ENCODE measurements at places on chromosomes 16 and 17.
A peak's percentile ranks its signal among the peaks of the same experiment; 100 is the strongest.

GRCh38 chr16:21654881-21655280 is 2.5 kb upstream of the IGSF6 start:
- DNase-seq, result no peak

GRCh38 chr17:74715144-74715543 is 2.4 kb upstream of the CD300LF start:
- no peak for DNase-seq

DNA sequence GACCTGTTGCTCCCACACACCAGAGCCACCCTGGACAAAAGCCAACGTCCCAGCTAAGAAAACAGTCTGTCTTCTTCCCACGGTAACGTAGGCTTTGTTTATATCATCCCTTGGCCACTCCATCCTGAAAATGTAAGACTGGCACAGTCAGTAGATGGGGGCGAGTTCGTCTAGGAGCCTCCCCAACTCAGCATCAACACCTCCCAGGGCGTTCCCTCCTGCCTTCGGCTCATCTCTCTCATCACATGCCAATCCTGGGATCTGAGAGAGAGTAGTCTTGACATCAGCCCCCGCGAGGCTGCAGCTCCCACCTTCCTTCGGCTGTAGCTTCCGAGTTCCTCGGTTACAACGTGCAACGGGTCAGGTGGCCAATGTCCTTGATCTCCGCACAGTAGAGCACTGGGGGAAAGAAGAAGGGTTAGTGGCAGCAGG is 894 bp downstream of the RNF227 start:
- no peak for DNase-seq

GRCh38 chr16:16009401-16009800 is 60.0 kb downstream of the ABCC1 start:
- DNase-seq, result no peak

- no peak for DNase-seq
Observed at GRCh38 chr17:61158376-61158775, 241.3 kb upstream of the TBX2 start.

DNA sequence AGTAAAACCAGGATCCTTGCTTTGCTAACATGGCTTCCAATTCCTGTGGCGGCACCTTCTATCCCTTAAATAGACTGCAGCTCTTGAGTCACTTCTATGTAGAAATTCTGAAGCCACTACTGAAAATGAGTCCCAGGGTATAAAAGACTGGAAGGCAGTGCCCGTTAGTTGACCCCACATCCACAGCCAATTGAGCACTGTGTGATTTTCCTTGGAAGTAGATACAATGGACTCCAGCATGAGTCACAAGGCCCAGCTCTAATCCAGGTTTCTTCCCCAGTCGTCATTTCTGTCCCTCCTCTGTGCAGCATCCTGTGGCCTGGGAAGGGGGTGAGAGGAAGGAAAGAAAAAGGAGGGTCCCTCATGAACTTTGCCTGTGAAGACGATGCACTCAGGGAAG is 69.5 kb downstream of the HLF start:
- DNase-seq, result no peak

DNA sequence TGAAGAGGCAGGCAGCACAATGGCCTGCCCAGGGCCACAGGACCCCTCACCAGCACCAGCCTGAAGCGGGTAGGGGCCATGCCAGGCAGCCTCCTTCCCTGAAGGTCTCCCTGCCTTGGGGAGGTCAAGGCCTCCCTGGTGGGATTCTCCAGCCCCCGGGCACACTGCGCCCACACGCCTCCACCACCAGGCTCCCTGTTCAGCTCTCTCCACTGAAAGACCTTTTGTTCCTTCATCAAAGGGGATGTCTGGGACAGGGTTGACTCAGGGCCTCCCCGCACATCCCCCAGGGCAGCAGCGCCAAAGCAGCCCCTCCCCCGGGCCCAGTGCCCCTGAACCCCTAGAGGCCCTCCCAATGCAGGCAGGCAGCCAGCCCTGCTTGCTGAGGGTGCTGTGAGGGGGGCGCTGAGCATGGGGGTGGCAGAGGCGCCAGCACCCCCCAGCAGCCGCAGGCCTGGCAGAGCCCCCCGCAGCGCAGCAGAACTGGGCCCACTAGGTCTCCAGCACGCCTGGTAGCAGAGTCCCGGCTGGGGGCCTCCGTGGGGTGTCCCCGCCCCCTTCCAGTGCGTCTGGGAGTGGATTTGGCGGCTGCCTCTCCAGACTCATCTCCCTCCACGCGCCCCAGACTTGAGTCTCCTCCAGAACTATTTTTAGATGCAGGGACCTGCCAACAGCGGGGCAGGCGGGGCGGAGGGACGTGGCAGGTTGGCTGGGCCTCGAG is 13.1 kb downstream of the BCAR1 start:
- DNase-seq, result peak; percentile 88

GRCh38 chr17:56495556-56495955 is 97.9 kb upstream of the NOG start:
- DNase-seq, result no peak

GRCh38 chr17:56744721-56745120 is 89.0 kb downstream of the C17orf67 start:
- no peak for DNase-seq

- peak; percentile 41 for DNase-seq
Observed at GRCh38 chr17:77125432-77125901, 15.3 kb upstream of the SEC14L1 start.

DNA sequence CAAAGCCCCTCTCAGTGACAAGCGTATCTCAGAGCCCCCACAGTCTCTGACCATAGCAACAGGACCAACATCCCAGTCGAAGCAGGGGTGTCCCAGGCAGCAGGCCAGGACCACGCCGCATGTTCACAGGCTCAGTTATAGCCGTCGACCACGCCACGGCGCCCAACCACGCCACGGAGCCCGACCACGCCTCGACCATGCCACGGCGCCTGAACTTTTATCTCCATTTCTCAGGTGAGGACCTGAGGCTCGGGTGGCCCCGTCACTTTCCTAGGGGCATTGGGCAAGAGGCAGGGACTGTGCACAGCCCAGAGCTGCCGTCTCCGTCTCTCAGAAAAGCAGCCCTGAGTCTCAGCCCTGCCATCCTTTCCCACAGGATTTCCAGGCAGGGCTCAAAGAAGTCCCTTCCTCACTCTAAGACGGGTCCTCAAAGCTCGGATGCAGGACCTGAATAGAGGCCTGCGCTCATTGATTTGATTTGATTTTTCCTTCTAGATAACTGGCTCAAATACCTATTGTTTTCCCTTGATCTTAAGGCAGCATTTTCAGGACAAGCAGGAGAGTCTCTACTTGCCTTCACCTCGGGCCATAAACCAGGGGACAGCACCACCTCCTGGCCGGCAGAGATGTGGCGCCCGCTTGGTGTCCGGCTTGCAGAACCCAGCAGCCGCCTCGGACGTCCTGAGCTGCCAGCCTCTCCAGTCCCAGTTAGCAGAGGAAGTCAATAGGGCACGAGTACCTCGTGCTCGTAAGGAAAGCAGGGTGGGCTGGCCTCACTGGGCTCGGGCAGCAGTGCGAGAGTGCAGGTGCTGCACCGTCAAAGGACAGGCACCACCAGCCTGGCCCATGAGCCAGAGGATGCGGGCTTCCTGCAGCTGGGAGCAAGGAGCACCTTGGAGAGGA is 38.8 kb downstream of the C16orf95 start:
- peak; percentile 70 for DNase-seq

DNA sequence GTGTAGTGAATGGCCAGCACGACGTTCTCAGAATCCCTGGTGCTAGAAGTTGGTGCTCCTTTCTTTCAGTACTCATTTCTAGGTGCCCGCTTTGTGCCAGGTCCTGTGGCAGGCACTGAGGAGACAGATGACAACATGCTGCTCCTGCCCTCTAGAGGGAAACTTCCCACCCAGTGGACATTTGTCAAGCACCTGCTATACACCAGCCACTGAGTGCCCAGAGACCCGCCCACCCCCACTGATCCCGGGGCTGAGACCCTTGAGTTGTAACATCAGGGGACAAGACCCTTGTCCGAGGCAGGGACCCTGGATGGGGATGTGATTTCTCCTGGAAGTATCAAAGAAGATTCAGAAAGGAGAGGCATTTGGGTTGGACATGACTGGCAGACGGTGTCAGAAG is 25.1 kb downstream of the UNC13D start:
- DNase-seq, result no peak

DNA sequence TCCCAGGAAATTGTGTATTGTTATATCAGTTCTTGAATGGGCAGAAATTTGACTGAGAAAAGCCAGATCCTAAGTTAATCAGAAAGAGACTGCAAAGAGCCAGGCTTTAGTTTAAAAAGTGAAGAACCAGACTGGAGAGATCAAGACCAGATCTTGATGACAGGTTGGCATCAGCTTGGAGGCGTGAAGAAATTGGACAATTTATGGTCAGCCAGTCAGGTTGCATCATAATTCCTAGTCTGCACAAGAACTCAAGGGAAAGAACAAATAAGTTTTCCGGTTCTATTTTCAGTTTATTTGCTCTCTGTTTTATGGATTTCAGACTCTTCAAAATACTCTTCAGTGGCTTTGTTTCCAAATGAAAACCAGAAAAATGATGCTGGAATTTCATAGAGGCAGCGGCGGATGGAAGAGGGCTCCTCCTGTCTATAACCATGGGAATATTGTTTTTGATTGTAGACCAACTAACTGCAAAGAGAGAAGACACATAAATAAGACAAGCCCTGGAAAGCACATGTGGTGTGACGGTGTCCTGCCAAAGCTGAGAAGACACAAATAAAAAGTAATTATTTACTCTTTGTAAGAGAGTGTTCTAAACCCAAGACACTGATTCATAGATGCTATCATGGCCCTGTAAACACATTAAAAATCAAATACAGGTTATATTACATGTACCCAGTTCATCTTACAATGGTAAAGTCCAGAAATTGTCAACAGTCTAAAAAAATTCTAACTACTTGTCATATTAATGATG is 91.7 kb downstream of the PCTP start:
- DNase-seq, result no peak

All from A673 (cell line).